ENCODE measurements at places on chromosomes 11 and 22.
A peak's percentile ranks its signal among the peaks of the same experiment; 100 is the strongest.

DNA sequence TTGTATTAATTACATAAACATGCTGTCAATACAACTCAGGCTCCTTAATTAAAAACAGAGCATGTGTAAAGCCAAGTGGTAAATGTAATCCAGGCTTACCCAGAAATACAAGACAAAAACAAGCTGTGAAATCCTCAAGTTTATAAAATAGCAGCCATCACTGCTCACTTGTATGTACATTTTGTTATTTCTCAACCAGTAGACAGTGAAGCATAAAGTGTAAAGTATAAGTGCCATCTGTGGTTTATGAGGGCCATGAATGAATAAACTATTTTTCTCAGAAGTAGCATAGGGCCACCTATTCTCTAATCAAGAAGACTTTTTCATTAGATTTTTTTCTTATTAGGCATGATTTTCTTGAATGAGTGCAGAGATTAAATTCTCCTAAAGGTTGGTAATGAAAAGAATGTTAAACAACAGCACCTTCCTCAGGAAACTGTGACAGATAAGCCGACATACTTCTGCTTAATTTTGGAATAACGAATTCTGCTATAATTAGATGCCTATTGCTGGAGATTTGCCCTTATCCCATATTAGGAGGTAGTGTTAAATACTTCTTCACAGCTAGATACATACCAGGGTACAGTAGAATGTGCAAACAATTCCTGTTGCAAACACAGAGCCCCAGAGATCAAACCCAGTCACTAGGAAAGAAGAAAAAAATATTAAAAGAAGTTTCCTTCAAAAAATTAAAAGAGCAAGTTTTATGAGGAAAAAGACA is 13.0 kb downstream of the SLC5A12 start:
- DNase-seq, result no peak

DNA sequence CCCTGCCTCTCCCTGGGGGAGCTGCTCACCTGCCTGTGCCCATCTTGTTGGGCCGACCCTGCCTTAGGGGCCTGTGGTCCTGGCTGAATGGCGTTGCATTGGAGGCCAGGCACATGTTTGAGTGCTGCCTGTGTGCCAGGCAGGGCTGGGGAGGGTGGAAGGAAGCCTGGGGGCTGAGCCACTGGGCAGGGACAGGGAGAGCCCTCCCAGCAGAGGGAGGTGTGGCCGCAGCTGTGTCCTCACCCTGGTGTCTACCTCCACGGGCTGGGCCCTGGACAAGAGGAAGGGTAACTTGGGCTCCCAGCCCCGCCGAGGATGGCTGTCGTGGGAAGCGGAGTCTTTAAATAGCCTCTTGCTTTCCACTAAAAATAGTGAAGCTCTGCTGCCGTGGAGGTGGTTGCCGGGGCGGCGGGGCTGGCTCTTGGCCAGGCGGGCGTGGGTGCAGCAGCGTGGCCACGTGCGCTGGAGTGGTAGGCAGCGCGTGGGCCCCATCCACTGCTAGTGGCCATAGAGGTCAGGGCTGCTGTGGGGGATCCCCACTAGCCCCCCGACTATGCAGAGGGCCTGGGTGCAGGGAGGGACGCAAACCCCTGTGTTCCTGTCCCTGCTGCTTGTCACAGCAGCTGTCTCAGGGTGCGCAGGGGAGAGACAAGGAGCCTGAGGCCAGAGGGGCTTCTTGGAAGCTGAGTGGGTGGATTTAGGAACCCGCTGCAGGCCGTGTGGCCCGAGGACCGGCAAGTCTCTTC is 6.2 kb downstream of the ZDHHC8 start:
- peak; percentile 33 for DNase-seq

GRCh38 chr11:2103668-2104523 is 35.3 kb downstream of the IGF2 start:
- no peak for DNase-seq

GRCh38 chr11:24078018-24078417 is 418.8 kb upstream of the LUZP2 start:
- DNase-seq, result no peak

DNA sequence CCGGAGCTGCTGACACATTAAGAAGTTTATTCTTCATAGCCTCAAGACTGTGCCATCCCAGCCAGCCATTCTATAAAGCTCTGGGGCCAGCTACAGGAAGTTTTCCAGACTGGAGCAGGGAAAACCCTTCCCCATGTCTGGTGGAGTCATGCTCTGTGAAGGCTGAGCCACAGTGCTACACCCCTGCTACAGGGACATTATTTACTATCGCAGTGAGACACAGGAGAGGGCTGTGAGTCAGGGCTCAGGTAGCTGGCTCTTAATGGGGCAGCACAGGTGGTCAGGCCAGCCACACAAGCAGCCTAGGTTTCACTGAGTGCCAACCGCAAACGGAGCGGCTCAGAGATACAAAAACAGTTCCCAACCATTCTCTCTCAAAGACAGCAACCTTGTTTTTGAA is 12.1 kb downstream of the HPS4 start:
- DNase-seq, result no peak
